ENCODE measurements at places on chromosomes 11 and 22. TPM values are rescaled to one million over a fixed set of nuclear protein-coding genes. Genes with fewer than 3 reads are reported as not detected.

Gene TRMT2A
- 45.1 TPM for total RNA-seq

Gene BATF2
- 12.3 TPM for total RNA-seq

Gene SLC22A8
- not detected for total RNA-seq

Gene PTPN5
- not detected for total RNA-seq

Gene CTSW
- not detected for total RNA-seq

Gene UBQLNL
- not detected for total RNA-seq

Gene TP53AIP1
- not detected for total RNA-seq

Gene PTPRJ
- total RNA-seq: 6.2 TPM

Gene HSPB2
- not detected for total RNA-seq

Gene OR8J1
- total RNA-seq: not detected

Gene ADORA2A
- 9.4 TPM for total RNA-seq

Gene TBX10
- total RNA-seq: not detected

Gene EMID1
- total RNA-seq: not detected

Gene SCO2
- total RNA-seq: 4.9 TPM

Measured in epithelial cell of umbilical artery (primary cell).